ENCODE measurements at places on chromosomes 1 and 21.

DNA sequence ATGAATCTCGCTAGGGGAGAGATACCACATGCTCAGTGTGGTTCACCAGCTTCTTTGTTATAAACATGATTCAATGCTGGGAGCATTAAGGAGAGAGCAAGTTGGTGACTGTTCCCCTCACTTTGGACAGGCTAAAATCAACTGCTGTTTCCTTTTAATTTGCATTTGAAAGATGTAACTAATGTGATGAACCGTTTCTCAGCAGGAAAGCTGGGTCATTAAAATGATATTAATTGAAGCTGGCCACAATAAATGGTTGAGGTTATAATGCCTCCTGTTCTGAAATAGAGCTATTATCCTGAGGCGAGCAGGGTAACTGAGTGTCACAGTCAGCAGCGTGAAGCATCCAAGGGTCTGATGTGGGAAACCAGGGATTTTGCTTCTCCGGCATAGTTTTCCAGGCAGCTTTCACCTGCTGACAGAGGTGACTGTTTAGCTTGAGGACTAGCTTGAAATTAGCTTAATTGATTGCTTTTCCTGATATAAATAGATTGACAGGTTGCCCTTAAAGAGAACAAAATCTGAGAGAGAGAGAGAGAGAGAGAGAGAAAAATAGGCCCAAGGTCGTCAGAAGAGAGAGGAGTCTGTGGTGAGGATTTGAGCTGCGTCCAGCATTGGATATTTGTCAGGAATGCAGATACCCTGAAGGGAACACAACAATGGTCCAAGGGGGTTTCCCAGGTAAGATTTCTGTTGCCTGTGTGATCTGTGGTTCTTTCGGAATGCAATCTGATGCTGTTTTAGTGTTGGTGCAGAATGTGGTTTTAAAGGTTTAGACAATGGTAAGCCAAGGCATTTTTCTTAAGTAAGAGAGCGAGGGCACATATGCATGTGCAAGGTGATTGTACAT, 209.7 kb downstream of the PATJ start:
- DNase-seq = no peak

DNA sequence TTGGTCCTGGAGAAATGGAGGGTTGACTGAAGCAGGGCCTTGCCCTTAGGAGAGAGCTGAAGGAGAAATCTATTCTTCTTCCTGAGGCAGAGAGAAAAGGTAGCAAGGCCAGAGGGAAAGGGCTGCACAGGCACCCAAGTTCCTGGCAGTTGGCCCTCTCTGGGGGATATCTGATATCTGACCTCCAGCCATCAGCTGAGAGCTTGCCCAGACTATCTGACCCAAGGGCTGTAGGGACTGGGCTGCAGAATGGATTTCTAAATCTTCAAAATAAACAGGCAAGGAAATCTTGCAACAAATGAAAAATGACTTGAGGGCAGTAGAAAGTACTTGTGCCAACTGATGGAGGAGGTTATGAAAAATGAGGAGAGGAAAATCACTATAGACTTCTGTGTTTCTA, 498 bp upstream of the CLCA2 start:
- no peak for DNase-seq

DNA sequence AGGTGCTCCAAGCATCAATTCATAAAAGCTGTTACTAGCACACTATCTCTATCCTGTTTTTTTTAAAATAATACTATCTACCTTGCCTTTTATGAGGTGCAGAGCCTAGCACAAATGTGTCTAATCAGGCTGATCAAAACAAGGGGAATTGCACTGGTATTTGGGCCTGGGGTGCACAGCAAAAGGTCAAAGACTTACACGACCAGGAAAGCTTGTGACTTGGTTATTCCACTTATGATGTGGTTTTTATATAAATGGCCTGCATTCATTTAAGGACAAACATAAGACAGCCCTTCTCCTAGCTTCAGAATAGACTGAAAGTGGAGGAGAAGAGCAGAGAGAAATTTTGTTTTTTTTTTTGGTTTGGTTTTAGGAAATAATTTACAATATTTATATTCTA, 98.4 kb upstream of the SGIP1 start:
- DNase-seq = no peak

DNA sequence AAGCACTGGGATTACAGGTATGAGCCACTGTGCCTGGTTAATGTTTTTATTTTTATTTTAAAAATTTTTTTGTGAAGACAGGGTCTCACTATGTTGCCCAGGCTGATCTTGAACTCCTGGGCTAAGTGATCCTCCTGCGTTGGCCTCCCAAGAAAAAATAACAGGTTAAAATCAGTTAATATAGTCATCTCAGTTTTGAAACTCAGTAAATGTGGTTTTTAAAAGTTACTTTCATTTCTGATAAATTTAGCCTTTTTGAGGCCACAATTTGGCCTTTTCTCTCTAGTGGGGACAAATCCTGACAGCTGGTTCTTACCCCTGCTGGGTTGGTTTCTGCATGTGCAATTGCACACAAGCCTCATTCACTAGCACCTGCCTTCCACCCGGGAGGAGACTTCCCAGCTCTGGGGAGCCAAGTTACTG, 13.3 kb downstream of the PMF1 start:
- DNase-seq = no peak

DNA sequence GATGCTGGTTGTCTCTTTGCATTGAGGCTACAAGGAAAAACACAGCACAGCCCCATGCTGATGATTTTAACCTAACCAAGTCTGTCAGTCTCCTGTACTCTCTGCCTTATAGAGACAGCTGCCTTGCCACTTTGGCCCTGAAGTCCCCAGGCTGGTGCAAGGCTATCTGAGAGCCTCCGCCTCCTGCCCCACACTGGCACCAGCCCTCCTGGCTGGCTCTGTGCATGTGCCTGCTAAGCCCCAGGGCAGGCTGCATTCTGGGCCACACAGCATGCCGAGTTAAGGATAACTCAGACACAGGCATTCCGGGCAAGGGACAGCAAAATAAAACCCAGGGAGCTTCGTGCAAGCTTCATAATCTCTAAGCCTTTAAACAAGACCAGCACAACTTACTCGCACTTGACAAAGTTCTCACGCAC, 910 bp downstream of the RUNX1 start:
- DNase-seq = no peak

- DNase-seq = no peak
Observed at GRCh38 chr1:38138498-38139233, 92.1 kb upstream of the POU3F1 start.

DNA sequence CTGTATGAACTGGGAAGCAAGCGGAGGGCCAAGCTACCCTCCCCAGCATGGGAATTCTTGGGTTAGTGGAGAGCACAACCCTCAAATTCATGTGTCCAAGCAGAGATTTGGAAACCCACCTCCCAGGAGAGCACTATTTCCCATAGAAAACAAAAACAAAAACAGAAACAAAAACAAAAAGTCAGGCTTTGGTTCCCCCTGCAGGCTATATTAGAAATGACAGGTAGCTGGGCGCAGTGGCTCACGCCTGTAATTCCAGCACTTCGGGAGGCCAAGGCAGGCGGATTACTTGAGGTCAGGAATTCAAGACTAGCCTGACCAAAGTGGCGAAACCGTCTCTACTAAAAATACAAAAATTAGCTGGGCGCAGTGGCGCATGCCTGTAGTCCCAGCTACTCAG, 10.8 kb downstream of the MINDY1 start:
- DNase-seq = no peak

DNA sequence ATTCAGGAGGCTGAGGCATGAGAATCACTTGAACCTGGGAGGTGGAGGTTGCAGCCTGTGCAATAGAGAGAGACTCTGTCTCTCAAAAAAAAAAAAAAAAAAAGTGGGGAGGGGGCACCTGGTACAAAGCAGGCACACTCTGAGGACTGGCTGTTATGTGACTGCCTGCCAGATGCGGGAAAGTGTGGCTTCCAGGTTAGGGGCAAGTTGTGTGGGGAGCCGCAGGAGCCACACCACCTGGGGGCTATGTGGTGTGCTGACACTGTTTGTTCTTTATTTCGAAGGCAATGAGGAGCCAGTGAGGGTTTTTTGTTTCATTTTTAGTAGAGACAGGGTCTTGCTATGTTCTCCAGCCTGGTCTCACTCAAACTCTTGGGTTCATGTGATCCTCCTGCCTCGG, 5.7 kb downstream of the THEMIS2 start:
- DNase-seq = no peak

Data from activated T-cell treated with anti-CD3 and anti-CD28 coated beads for 4 hours (primary cell).